RCC 7860 (cell line): ENCODE measurements at places on chromosomes 6 and 20.
A peak's percentile ranks its signal among the peaks of the same experiment; 100 is the strongest.

DNA sequence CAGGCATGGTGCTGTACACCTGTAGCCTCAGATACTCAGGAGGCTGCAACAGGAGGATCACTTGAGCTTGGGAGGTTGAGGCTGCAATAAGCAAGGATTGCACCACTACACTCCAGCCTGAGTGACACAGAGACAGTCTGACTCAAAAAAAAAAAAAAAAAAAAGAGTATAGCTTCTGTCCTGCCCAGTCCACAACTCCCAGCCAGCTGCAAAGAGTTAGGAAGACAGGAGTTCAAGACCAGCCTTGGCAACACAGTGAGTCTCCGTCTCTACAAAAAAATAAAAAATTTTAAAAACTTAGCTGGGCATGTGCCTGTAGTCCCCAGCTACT lies 28.3 kb upstream of the TLDC2 start:
- DNase-seq, result no peak

- no peak for DNase-seq
Observed at GRCh38 chr20:20525214-20525613, 157.3 kb downstream of the INSM1 start.

DNA sequence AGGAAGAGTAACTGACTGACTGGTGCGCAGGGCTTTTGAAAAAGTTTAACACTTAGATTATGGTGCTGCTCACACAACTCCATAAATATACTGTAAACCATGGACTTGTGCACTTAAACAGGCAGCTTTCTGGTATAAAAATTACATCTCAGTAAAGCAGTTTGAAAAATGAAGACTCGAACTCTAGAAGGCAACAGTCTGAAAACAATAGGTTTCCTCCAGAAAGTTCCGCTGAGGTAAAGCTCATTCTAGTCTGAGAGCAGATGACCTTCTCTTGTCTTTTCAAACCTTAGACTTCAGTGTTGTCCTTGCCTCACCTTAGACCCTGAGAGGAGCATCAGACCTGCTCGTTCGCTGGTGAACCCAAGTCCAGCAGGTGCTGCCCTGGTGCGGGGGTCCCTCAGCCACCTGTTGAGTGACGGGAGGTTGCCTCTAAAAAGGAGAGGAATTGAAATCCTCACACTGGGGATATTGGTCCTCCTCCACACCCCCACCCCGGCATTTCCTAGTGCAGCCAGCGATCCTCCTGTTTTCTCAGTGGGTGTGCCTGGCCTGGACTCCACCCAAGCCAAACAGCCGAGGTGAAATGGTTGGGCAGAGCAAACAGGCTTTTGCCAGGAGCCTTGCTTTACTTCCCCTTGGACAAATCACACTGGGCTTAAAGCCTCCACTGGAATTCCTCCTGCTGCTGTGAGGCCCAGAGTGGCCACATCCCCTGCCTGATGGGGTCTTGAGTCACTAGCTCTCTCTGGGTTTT lies 14.7 kb upstream of the PYGB start:
- DNase-seq, result peak; percentile 76

DNA sequence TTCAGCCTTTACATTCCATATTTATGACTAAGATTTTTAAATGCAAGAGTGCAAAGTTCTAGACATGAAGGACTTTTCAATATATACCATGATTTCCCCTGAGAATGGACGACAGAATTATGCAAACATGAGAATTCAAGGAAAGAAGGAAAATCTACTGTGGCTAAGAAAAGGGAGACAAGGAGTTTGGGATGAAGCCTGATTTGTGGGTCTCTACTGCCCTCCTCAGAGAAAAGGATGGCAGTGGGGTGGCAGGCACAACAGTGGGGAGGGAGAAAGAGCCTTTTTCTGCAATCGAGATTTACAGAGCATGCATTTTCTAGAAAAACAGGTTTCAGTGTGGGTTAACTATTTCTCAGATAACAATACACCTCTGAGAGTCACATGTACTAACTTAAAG lies 466.9 kb upstream of the NRSN1 start:
- no peak for DNase-seq

DNA sequence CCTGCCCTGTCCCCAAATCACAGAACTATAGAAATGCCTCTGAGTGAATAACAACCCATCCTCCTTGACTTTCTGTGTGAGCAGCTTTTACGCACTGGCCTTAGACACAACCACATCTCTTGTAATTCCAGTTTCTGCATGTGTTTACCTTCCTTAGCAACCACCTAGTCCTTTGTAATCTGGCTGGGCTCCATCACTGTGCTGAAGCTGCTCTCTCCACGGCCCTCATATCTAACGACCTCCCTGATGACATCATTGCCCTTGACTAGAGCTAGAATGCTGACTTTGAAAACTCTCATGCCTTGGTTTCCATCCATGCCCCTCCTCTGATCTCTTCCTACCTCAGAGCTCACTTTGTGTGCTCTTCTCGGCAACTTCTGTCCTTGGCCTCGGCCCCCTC lies 30.5 kb upstream of the GLP1R start:
- DNase-seq, result no peak
